ENCODE measurements at places on chromosomes 4 and X.

DNA sequence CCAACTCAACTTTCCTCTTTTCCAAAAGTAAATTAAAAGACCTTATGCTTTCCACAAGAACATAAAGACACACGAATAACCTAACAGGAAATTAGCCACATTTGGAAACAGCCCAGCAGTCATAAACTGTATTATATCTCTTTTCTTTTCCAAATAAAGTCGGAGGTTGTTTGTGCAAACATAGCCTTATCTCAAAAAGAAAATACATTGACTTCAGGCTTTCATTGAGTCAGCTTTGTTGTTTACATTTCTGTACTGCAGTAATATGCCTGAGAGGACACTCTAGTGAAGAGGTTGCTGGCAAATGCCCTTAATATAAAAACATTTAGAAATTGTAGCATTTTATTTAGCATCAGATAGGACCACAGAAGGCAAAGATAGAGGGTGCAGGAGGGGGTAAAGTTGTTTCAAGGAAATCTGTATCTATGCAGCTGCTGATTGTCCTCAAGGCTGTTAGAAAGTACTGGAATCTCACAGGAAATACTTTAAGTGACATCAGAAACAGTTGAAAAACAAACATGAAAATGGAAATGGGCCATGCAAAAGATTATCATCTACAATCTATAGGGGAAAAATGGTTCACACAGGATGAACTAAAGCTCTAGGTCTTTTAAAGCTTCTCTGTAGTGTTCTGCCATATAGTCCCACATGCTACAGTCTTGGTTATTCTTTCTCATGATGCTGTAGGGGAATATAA, 14.5 kb downstream of the LNX1 start:
- no peak for DNase-seq

- DNase-seq = no peak
These were observed 21.1 kb downstream of the RASL11B start for GRCh38 chr4:52883183-52883621.

GRCh38 chr4:110058677-110059076, 139.7 kb downstream of the ELOVL6 start:
- DNase-seq = no peak

- DNase-seq = no peak
These were observed 388.2 kb downstream of the MID1IP1 start for GRCh38 chrX:39189431-39189830.

GRCh38 chr4:165369522-165369921, 9.3 kb upstream of the CPE start:
- DNase-seq = no peak

DNA sequence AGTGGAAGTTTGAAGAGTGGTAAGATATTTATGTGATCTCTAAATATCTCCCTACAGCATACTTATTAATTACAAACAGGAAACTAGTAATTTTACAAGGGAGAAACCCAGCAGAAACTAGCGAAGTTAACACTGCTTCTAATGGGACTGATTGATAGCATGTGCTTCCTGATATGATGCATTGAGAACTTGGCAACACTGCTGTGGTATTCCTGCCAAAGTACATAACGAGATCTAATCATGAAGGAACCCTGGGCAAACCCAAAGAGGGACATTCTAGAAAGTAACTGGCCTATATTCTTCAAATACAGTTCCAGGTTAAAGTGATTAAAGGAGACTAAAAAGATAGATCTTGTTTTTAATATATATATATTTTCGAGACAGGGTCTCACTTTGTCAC, 4.6 kb upstream of the GPR34 start:
- DNase-seq = no peak

DNA sequence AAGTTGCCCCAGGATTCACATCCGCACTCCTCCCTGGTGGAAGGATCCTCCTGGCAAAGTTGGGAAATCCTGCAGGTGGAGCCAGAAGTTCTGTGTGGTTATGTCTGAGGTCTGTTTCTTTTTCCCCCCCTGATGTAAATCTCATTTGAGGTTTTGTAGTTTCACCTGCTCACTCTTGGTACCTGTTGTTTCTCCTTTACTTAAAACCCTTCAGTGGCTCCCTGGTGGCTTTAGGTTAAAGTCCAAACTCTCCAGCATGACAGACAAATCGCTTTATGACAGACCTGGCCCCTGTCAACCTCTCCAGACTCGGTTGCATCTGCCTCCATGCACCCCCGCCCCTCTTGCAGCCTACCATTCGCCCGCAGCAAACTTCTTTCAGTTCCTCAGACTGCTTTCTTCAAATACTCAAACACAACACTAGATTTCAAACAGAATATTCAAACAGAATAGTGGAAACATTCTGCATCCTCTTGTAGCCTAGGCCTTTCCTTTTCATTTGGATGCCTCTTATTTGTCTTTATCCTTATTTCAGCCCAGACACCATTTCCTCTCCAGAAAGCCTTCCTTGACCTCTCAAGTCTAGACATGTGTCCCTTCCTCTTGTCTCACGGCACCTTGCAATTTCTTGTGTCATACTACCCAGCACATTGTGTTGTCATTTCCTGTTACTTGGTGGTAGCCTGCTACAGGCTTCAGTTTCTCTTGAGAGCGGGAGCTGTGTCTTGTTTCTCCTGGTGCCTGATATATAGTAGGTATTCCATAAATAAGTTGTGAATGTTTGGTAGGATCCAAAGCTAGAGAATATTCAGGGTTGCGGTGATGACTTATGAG, 24.8 kb downstream of the IL13RA1 start:
- DNase-seq = no peak

DNA sequence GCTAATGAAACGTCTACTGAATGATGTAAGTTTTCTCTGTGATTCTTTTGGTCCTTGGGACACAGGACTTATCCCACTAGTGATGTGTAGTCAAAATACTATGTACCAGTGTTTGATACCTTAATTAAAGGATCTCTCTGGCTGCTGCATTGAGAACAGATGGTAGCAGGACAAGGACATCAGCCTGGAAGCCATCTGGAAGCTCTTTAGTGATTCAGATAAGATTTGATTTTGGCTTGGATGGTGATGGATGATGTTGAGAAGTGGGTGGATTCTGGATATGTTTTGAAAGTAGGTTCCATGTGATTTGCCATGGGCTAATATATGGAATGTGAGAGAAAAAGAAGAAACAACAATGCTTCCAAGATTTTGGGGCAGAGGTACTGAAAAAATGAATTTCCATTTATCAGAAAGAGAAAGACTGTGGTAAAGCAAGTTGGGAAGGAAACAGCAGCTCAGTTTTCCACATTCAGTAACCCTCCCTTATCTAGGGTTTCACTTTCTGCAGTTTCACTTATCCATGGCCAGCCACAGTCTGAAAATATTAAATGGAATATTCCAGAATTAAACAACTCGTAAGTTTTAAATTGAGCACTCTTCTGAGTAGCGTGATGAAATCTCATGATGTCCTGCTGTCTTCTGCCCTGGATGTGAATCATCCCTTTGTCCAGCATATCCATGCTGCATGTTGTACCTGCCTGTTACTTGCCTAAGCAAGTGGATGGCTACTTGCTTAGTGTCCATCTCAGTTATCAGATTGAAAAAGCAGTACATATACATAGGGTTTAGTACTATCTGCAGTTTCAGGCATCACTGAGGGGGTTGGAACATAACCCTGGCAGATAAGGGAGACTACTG, 15.6 kb downstream of the CD38 start:
- DNase-seq = no peak
